Stimulated activated naive CD4-positive, alpha-beta T cell (primary cell): ENCODE measurements at places on chromosomes 13 and 19.
A peak's percentile ranks its signal among the peaks of the same experiment; 100 is the strongest.

DNA sequence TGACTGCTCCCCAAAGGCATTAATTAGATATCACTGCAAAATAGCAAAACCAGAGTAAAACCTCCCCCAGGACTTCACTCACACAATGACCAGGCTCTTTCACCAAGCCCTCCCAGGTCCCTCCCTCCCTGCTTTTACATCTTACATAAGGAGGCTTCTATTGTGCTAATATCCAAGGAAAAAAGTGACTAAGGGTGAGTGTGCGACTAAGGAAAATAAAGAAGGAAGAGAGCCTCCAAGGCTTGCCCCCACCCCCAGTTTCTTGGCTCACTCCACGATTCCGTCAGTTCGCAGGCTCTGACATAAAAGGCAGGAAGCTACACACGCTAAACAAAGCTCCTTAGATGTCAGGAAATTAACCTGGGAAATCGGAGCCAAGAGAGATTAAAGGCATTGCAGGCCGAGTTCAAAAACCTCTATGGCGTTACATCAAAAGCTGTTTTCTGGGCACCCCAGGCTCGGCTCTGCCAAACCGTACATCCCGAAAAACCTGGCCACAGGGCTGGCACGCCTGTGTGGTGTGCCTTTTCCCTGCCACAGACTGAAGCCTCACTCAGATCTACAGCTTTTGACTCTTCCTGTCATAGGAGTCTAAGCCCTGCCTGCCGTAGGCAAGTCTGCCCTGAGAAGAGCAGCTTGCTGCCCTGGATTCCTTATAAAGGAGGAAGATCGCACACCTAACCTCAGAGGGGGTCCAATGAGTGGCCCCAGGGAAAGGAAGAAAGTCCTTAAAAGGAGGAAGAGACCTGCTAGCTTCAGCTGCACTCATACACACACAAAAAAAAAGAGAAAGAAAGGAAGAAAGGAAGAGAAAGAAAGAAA lies 67.0 kb upstream of the SERP2 start:
- peak; percentile 64 for DNase-seq

GRCh38 chr13:22278336-22278929 lies 607.6 kb downstream of the FGF9 start:
- DNase-seq, result peak; percentile 64

- no peak for DNase-seq
Observed at GRCh38 chr19:35750167-35750566, 1.8 kb downstream of the LIN37 start.

DNA sequence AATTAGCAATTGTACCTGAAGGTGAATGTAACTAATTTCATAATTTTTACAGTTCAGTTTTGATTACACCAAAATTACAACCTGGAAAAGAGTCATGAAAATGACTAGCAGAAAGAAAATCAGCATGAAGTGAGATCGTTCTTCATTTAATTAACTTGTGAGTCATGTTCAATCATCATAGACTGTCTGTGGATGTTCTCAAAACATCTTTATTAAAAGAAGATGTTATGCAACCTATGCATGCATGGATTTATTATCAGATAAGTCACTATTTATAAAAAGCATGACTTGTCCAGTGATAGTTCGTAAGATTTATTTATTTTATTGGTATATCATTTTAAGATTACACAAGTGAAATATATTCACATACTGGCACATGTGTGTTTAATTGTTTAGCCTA lies 245.9 kb downstream of the ITGBL1 start:
- no peak for DNase-seq

DNA sequence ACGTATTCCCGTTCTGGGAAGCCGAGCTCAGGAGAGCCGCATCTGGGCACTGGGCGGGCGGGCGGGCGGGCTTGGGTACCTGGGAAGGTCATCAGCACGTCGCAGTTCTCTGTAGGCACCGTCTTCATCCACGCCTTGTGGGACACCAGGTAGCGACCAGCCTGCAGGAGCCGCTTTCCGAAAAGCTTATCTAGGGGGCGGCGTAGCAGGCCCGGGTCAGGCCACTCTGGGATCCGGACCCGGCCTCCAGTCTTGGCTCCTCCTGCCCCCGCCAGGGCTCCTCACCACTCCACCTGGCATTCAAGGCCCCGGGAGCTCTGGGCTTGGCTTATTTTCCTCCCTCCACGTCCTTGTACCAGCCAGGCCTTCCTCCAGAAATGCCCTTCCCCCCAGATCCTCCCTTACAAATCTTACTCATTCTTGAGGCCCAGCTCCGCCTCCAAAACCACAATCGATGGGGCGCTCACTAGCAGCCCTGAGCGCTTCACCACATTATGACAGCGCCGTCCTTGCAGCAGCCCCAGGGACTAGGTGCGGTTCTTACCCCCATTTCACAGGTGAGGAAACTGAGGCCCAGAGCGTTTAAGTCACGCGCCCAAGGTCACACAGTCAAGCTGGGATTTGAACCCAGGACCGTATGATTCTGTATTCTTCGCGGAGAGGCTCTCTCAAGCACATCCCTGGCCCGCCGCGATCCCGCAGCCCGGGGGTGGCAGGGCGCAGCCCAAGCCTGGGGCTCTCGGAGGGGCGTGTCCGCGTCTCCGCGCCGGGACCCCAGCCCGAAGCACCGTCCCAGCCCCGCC lies 843 bp downstream of the ANO8 start:
- peak; percentile 40 for DNase-seq

GRCh38 chr19:36837176-36837905 lies 846 bp downstream of the ZNF790 start:
- DNase-seq, result peak; percentile 25

GRCh38 chr19:18529782-18530181 lies 7.9 kb upstream of the ELL start:
- DNase-seq, result no peak

DNA sequence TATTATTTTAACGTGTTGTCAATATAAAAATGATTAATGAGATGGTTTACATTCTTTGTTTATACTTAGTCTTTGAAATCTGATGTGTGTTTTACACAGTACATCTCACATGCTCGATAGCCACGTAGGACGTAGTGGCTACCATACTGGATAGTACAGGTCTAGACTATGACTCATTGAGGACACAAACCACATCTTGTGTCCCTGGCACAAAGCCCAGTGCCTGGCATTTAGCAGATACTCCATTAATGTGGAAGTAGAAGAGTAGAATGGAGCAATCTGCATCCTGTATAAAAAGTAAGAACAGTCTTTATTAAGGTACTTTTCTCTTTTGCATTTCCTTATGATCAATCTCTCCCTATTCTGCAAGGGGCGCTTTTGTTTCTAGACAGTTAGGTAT lies 49.0 kb upstream of the FRY start:
- no peak for DNase-seq

DNA sequence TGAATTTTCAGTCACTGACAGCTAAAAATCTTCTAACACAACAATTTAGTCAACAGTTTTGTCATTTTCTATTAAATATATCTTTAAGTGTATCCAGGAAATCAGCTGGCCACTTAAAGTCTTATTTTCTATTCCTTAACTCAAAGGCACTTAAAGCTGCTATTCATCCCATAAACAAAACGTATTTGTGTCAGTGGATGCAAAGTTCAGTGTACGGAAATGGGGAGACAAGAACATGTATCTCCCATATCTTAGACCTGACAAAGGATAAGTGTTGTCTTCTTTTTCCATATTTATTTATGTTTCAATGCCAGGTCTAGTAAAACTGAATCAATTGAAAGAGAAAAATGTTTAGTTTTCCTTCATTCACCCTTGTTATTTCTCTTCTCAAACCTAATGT lies 409.8 kb upstream of the KLHL1 start:
- no peak for DNase-seq

DNA sequence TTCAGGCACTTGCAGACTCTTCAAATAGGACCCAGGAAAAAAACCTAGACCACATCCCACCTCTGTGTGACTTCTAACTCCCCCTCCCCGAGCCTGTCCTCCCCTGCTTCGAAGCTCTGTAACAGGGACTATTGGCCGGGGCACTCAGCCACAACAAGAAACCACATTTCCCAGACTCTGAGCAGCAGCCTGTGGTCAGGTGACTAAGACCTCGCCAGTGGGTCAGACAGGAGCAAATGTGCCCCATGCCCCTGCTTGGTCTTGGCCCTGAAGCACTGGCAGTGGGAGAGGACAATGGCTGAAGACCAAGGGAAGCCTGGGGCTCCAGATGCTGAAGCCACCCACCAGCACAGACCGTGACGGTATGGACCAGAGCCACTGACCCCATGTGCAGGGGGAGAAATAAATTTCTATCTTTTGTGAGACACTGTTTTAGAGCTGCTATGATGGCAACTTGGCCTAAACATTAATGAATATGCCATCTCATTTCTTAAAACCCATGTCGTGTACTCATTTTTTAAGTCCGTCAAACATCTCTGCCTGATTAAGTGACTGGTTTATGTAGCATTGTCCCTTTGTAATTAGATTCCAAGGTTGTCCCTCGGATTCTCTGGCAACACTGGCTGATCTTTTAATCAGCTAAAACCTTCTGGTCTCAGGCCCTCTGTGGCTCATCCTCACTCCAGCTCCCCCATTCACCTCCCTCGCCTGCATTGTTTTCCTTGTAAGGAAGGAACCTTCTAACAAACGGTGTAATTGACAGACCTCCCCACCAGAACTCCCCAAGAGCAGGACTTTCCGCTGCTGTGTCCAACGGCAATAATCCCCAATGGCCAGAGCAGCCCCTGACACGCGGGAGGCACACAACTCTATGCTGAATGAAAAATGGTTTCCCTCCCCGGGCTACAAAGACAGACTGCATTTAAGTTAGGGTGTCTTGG lies 98.4 kb downstream of the STK24 start:
- no peak for DNase-seq

GRCh38 chr13:76971851-76972829 lies 19.7 kb upstream of the CLN5 start:
- DNase-seq, result no peak

DNA sequence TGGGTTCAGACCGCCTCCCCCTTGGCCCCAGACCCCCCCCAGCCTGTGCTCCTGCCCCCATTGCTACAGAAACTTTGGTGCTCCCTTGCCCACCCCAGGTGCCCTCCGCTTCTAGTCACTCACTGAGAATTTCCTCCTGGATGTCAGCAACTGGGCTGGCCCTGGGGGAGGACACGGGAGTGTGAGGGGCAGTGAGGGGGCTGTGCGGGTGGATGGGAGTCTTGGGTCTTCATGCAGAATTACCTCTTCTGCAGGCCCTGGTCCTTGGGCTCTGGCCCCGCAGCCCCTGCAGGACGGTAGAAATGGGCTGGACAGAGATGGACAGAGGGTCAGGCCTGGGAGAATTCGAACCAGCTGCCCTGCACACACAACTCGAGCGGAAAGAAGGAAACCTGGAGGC lies 4.8 kb downstream of the LILRB5 start:
- DNase-seq, result no peak

DNA sequence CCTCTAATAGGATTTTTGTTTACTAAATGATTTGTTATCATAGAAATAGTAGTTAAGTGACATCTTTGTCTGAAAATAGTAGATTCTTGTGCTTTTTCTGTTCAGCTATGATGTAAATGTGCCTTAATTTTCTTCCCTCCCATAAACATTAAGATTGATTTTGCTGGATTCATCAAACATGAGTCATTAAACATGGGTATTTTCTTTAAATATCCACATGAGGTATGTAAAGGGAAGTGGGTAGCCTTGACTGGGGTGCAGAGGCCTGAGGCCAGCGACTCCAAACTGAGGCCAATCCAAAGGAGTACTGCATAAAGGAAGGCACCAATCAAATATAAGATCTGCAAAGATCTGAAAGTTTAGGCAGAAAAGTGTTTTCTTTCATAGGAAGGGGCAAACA lies 3.7 kb downstream of the ZNF136 start:
- no peak for DNase-seq

- DNase-seq, result no peak
Observed at GRCh38 chr19:336067-336614, 8.5 kb downstream of the MIER2 start.

DNA sequence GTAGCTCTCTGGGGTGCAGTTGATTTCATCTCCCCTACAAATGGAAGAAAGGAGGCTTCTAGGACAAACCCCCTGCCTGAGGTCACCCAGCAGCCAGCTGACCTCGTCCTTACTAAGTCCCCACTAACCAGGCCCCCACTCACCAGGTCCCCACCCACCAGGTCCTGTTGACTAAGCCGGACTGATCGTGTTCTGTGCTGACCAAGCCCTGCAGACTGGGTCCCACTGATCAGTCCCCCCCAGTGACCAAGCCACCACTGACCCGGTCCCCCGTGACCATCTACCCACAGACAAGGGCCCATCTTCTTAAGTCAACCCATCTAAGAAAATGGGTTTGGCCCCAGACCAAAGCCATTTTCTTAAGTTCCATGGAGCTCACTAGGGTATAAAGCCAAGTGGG lies 36.8 kb upstream of the TPM4 start:
- no peak for DNase-seq

GRCh38 chr13:22127277-22128164 lies 456.6 kb downstream of the FGF9 start:
- no peak for DNase-seq

GRCh38 chr13:109989155-109989554 lies 202.8 kb upstream of the IRS2 start:
- no peak for DNase-seq

GRCh38 chr19:3975144-3975543 lies 4.2 kb upstream of the DAPK3 start:
- no peak for DNase-seq

- DNase-seq, result no peak
Observed at GRCh38 chr19:10818301-10819123, 17.5 kb downstream of the TMED1 start.

- DNase-seq, result no peak
Observed at GRCh38 chr13:113623491-113624234, 34.3 kb downstream of the ATP4B start.

DNA sequence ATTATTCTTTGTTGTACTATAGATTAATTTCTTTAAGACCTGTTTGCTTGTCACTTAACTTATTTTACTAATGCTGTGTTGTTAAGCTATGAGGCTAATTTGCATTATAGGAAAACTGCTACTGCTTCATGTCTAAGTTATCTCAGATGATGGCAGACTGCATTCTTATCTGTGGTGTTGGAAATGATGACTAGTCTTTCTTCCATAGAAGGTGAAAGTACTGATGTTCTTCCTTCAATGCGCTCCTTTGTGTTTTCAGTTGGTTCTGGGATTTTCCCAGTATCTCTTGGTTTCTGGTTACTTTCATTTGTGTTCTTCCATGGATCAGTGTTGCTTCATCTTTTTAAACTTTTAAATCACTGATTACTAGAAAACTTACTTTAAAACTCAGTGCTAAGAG lies 46.9 kb downstream of the TPP2 start:
- no peak for DNase-seq

GRCh38 chr19:38544569-38545315 lies 73.0 kb downstream of the MAP4K1 start:
- peak; percentile 63 for DNase-seq

- DNase-seq, result no peak
Observed at GRCh38 chr13:114129649-114130062, 2.8 kb downstream of the RASA3 start.

GRCh38 chr13:31853643-31854326 lies 114.5 kb downstream of the RXFP2 start:
- no peak for DNase-seq

GRCh38 chr13:42892760-42893159 lies 99.3 kb downstream of the EPSTI1 start:
- DNase-seq, result no peak

GRCh38 chr19:44576843-44577565 lies 36.4 kb upstream of the IGSF23 start:
- no peak for DNase-seq
